ENCODE measurements at places on chromosomes 1 and 21.

DNA sequence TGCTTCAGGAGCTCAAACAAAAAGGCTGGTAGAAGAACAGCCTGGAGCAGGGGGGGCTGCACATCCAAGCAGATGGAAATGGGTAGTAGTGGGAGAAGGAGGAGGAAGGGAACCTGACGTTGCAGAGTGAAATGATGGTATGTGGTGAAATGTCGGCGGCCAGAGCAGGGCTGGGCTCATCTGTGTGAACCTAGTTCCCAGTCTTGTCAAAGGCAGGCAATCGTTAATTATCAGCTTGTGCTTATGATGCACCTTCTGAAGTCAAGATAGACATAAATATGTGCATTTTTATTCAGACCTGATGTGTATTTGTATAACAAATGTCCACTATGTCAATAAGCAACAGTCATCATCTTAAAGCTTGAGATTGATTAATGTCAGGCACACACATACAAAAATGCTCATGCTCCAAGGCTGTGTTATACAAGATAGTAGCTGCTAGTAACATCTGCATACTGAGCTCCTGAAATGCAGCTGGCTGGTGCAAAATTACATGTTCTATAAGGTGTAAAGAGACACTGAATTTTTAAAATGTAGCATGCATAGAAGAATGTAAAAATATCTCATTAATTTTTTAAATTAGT lies 10.6 kb upstream of the ATP6V1G3 start:
- DNase-seq: no peak

- no peak for DNase-seq
These were observed 4.1 kb upstream of the LENEP start for GRCh38 chr1:154989195-154989860.

DNA sequence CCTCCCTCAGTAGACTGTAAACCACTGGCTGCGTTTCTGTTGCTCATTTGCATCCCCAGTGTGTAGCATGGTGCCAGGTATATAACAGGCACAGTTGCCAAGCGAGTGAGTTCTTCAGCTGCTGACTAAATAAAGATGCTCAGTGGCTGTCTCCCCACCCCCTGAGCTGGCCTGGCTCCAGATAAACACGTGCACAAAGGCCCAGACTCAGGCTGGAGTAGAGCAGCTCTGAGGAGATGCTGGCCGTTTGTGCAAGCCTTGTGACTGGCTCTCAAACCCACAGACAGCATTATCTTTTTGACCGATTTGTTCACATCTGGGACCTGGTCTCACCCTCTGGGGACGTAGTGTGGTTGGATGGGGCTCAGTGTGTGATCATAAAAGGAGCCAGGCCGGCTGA lies 7.1 kb downstream of the CHRNB2 start:
- DNase-seq: no peak

- no peak for DNase-seq
These were observed 26.6 kb upstream of the RD3 start for GRCh38 chr1:211518330-211519289.

GRCh38 chr1:23369335-23370013 lies at the start of gene ZNF436:
TSS of gene ZNF436 (minus strand) at chr1:23369836. CDS start at chr1:23368005, 1,831 bp downstream.
- peak; percentile 80 for DNase-seq

DNA sequence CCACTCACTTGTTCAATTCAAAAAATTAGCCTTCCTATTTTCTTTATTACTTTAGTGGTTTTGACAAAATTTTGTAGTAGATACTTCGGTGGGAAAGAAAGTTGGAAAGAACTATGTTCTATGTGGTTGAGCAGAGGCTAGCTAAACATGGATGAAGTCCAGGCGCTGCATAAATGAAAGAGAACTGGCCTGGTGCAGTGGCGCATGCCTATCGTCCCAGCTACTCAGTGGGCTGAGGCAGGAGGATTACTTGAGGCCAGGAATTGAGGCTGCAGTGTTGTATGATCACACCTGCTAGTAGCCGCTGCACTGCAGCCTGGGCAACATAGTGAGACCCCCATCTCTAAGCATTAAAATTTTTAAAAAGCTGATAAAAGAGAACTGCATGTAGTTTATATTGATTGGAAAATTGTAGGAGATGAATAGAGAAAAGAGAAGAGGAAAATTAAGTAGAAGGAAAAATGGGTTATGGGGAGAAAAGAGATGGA lies 21.0 kb downstream of the IFNAR1 start:
- DNase-seq: no peak

GRCh38 chr1:60390593-60391282 lies 317.2 kb upstream of the C1orf87 start:
- no peak for DNase-seq

- no peak for DNase-seq
These were observed 411.2 kb downstream of the MATN1 start for GRCh38 chr1:30312226-30312625.

DNA sequence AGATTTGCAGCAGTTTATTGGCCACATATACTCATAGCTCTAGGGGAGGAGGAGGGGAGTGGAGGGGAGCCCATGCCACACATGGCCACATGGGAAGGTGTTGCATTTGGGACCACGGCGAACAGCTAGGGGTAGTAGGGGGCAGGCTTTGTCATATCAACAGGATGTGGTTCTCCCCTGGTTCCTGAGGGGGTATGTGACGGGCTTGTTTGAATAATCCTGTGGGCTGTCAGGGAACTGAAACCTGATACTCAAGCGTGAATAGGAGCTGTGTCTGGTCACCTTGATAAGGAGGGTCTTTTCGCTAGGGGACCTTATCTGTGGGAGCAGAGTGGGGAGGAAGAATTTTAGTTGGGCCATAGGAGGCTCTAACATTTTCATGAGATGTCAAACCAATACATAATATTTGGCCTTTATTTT lies 264.7 kb downstream of the CTH start:
- no peak for DNase-seq

DNA sequence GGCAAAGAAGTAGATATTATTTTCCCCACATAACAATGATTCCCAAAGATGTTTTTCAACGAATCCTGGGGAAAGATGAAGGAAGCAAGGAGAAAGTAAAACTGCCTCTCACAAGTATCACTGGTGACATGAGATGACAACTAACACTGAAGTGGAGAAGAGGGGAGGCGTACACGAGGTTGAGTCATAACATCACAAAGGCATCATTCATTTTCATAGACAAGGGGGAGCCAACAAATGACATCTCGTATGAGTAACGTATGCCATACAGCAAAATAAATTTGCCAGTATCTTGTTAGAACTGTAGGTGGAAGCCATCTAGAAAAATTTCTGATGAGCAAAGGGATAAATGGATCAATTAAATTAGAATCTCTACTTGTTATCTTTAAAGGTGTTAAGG lies 56.6 kb downstream of the ATP1B1 start:
- DNase-seq: no peak

DNA sequence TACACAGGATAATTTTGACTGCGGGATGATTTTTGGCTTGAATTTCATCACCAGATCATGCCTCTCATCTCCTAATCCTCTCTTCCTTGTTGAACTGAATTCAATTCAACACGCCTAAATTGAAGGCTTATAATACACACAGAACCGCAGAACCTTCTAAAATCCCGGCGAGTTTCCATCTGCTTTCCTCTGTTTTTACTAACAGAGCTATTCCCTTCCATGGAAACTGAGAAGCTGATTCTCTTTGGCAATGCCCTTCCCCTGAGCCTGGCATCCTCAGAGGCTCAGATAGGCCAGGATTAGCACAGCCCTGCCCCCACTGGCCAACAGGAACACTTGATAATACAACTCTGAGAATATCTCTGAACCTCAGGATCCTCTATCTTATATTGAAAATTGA lies 130.2 kb downstream of the CAPN8 start:
- peak; percentile 25 for DNase-seq

DNA sequence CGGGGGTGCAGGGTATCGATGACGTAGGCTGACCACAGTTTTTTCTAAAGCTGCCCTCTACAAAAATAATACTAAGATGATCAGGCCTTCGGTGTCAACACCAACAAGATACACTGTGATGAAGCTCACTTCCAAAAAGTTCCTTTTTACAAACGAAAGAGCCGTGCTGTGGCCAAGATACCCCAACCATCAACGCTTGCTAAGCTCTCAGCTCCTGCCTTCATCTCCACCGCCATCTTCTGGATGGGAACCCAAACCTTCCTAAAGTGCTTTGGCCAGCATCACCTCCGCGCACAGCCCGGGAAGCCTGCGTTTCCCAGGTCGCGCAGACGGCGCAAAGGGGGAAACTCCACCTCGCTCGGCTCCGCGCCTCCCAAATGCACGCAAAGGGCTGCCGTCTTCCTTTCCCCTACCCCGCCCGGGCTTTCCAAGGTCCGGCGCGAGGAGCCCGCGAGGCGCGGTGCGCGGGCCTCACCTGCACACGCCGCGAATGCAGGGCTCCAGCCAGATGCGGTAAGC lies 541 bp downstream of the USP48 start:
- DNase-seq: peak; percentile 61

DNA sequence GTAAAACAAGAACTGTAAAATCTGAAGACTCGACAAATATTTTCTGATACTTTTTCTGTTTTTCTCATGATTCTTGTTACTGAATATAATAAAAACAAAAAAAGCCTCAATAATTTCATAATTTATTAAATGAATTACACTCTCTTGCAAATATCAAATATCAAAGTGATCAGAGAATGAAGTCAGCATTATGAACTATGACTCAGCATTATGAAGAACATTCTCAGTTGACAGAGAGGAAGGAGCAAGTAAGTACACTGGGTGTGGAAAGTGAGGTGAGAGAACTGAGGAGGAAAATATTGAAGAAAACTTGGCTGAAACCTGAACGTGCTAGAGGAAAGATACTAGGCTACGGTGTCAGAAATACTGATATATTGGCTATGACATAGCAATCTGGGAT lies 529.5 kb downstream of the KCNT2 start:
- no peak for DNase-seq

DNA sequence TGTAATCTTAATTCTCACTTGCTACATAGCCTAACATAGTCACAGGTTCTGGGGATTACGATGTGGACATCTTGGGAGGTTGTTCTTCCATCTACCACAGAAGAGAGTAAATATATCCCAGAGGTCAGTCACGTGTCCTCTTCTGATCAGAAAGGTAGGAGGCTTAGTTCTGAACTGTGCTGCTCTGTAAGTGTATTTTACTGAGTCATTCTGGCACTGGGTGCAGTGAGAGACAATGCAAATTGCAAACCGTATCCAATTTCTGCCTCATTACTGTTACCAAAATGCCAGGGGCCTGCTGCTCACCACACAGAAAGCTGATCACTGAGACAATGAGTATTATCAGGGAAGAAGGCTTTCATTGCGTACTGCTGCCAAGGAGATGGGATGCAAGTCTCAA lies 104.0 kb downstream of the GABPA start:
- DNase-seq: no peak

- DNase-seq: no peak
These were observed at the start of gene DYNLT5 for GRCh38 chr1:66752000-66752592. TSS of gene DYNLT5 (plus strand) at chr1:66752459. CDS start at chr1:66754659, 2,200 bp downstream.

GRCh38 chr1:118317842-118318614 lies 133.0 kb upstream of the SPAG17 start:
- peak; percentile 19 for DNase-seq

- peak; percentile 96 for DNase-seq
These were observed 15.6 kb upstream of the CA6 start for GRCh38 chr1:8930116-8930515.

DNA sequence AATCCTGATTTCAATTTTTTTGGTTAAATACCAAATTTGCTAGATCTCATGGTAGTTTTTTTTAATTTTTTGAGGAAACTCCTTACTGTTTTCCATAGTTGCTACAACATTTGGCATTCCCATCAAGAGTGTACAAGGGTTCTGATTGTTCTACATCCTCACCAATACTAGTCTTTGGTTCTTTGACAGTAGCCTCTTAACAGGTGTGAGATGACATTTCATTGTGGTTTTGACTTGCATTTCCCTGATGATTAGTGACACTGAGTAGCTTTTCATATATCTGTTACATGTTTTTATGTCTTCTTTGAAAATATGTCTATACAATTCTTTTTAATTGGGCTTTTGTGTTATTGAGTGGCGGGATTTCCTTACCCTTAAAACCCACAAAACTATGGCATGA lies 20.9 kb upstream of the RGS13 start:
- DNase-seq: no peak

GRCh38 chr21:45295576-45296365 lies 8.1 kb upstream of the POFUT2 start:
- no peak for DNase-seq
